ENCODE measurements at places on chromosomes 3 and 15. TPM values are rescaled to one million over a fixed set of nuclear protein-coding genes. Genes with fewer than 3 reads are reported as not detected.

The EHD4 gene
- 9.5 TPM for total RNA-seq

The ADCY5 gene
- total RNA-seq, result 0.38 TPM

The BOC gene
- total RNA-seq, result 7.0 TPM

The CAND2 gene
- total RNA-seq, result 0.31 TPM

The ROPN1B gene
- total RNA-seq, result not detected

The CCDC191 gene
- total RNA-seq, result 1.9 TPM

The ACTRT3 gene
- 2.8 TPM for total RNA-seq

The PLSCR1 gene
- 47.2 TPM for total RNA-seq

The MRPL47 gene
- total RNA-seq, result 39.1 TPM

The SPATA12 gene
- total RNA-seq, result 0.44 TPM

The SH3GL3 gene
- 0.73 TPM for total RNA-seq

The WDR93 gene
- 0.28 TPM for total RNA-seq

The TMCO5A gene
- total RNA-seq, result not detected

The ADAMTS9 gene
- total RNA-seq, result 0.54 TPM

The RNF7 gene
- 135 TPM for total RNA-seq

The SI gene
- not detected for total RNA-seq

The RPS27L gene
- 408 TPM for total RNA-seq

The GAP43 gene
- not detected for total RNA-seq

The PLA2G4E gene
- not detected for total RNA-seq

Measured in A549 treated with CpdA at 1 μM for 4 hours (cell line).